LoVo (cell line): ENCODE measurements at places on chromosomes 4 and X.

DNA sequence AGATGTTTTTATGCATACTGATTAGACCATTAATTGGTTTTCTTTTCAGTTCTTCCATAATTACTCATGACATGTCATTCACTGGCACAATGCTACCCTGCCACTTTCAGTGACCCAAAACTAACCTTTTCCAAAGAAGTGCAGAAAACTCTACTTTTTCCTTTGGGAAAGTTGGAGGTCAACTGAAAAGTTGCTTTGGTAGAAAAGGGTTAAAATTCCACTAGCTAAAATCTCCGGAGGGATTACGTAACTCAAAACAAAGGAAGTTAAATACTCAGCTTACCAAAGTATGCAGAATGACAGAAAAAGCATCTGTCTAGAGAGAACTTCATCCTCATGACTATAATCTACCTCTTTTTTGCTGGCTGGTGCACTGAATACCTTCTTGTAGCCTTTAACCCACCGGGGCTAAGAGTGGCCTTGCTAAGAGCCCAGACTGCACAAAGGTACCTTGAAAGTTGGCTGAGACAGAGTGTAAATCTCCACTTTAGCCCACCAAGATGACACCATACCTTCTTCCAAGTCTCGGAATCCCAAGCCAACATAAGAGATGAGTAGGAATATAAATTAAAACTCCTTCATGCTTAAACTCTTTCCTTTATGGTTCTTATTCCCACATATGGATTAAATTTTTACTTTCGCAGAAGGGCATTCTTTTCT lies 1099.5 kb upstream of the INTU start:
- no peak for DNase-seq

DNA sequence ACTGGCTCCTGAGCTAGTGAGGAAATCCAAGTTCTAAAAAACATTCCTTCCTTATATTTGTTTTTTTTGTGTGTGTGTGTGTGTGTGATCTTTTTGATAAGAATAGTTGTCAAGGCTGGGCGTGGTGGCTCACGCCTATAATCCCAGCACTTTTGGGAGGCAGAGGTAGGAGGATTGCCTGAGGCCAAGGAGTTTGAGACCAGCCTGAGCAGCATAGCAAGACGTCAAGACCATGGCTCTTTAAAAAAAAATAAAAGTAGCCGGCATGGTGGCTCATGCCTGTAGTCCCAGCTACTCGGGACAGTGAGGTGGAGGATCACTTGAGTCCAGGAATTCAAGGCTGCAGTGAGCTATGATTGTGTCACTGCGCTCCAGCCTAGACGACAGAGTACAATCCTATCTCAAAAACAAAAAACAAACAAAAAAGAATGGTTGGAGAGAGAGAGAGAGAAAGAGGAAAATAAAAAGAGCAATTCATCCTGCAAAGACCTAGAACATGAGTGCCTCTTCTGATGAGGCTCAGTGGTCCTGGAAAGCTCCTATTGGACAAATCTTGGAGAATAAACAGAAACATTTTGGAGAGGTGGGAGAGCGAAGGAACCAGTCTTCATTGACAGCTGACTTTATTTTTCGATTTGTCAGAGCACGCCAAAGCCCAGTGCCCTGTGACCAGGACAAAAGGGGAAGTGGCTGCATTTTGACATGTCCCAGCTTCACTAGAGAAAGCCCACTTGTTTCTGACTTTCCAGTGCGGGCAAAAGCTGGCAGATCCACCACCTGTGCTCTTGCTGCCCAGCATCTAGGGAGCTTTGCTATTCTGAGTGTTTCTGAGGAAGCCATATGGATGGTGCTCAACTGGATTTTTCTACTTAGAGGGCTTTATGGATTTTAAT lies 244.7 kb downstream of the PALLD start:
- DNase-seq, result no peak

DNA sequence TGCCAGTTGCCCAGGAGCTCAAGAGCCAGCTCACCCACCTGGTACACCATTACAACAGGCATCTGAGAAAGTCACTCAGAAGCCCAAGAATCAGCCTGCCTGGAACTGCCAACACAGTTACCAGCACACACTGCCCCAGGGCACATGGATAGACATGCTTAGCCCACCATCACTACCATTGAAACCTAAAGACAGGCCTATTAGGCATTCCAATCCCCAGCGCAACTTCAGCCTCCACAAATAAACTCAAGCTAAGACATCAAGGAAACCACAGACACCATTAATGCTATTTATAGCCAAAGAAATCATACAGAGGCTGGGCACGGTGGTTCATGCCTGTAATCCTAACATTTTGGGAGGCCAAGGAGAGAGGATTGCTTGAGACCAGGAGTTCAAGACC lies 42.3 kb downstream of the ATRX start:
- no peak for DNase-seq

DNA sequence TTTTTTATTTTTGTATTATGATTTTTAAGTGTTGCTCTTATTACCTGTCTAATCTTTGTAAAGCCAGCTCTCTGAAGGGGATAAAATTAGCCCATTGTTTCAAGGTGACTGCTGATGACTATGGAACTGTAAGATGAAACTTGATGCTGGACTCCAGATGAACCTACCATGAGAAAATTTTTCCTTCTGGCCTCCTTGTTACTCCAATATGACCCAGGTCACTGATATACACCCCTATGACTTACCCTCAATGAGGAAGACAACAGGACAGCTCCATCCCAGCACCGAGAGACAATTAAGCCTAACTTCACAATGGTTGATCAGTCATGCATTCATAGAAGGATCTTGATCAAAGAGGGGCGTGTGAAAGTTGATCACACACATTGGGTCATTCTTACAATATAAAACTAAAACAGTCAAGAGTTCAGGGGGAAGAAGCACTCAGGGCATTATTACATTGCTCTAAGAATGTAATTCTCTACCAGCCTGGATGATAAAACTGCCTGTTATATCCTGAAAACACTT lies 230.8 kb upstream of the AGTR2 start:
- DNase-seq, result no peak

DNA sequence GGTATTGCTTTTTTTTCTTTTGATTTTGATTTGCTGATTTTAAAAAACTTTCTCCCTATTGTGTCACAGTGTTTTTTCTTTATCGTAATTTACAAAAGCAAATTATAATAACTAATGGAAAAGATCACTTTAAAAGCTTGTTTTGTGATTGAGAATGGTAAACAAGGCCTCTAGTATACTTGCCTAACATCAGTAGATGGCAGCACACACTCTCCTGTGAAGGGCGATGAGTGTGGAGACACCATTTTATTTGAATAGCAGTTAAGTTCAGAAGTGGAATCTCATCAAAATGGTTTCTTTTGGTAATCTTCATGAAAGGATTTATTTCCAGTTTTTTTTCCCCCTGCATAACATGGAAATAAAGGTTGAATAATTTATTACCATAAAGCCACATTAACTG lies 72.3 kb downstream of the PAK3 start:
- DNase-seq, result no peak

DNA sequence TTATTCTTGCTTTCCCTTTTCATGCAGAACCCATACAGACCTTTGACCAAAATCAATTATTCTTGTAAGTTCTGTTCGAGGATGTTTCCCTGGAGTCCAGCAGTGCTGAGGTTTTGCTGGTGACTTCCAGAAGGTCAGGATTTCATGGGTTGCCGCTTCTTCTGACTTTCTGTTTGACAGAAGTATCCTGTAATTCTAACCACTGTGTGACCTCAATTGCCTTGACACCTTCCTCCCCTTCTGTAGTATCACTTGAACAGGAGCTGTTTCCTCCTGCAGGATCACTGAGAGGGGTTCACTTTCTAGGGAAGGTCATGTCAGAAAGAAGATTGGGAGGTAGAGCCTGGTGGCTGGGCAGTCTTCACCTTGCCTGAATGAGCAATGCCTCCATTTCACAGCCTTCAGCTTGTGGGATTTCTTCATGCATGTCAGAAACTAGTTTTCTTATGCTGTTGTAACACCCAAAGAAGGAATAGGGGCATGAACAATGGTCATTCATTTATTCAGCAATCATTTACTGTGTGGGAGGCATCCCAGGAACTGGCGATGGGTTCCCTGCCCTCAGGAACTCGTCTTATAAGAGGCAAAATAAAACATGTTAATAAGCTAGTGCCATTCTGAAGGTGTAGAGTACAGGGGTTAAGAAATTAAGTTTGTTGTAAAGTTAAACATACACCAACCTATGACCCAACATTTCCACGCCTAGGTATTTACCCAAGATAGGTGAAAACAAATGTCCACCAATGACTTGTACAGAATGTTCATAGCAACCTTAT lies 205.9 kb downstream of the SOWAHB start:
- DNase-seq, result no peak

GRCh38 chr4:188332265-188332664 lies 193.0 kb downstream of the TRIML1 start:
- DNase-seq, result no peak

- DNase-seq, result no peak
Measured at GRCh38 chr4:179248821-179249220, 1806.6 kb upstream of the AGA start.

- DNase-seq, result no peak
Measured at GRCh38 chr4:21749924-21750323, 198.6 kb downstream of the KCNIP4 start.

DNA sequence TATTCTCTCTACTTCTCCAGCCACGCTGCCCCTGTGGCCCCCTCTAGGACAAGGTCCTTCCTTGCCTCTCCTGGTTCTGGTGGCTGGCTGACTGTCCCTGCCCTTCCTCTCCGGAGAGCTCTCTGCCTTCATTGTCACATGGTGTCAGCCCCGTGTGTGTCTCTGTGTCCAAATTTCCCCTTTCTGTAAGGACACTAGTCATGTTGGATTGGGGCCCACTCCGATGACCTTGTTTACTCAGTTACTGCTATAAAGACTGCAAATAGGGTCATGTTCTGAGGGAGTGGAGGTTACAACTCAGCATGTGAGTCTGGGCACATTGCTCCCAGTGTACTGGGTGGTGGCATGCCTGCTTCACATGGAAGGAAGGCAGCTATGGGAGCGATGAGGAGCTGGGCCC lies 129.5 kb upstream of the PSAPL1 start:
- DNase-seq, result no peak

- no peak for DNase-seq
Measured at GRCh38 chr4:5995901-5996623, 22.2 kb downstream of the C4orf50 start.
